ENCODE measurements at places on chromosomes 6 and 20.

GRCh38 chr6:27130668-27131428 lies 116.7 kb upstream of the PRSS16 start:
- no peak for DNase-seq

DNA sequence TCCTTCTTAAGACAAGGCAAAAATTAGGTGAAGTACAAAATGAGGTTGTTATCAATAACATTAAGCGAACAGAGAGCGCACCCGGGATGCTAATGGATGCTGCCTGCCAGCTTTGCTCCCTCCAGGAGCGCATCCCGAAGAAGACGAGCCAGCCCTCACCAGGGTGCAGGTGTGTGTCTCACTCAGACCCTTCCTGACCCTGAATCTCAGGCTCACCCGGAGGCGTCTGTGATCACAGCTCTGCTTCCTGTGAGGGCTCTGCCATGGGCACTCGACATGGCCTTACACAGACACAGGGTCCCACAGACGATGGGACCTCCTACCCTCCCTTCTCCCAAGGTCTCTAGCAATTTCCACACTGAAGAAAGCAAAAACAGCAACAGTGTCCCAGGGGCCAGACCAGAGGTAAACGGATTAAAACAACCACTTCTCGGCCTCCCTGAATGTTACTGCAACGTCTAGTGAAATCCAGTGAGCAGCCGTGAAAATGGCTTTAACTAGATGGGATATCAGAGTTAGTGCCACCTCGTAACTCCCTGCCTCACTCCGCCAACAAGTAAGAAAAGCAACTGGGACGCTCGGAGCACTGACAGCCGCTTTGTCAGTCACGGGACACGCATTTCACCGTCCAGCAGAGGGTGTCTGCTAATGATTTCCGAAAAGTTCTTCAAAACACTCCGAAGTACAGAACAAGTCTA lies 11.7 kb downstream of the ZBTB46 start:
- DNase-seq, result no peak

DNA sequence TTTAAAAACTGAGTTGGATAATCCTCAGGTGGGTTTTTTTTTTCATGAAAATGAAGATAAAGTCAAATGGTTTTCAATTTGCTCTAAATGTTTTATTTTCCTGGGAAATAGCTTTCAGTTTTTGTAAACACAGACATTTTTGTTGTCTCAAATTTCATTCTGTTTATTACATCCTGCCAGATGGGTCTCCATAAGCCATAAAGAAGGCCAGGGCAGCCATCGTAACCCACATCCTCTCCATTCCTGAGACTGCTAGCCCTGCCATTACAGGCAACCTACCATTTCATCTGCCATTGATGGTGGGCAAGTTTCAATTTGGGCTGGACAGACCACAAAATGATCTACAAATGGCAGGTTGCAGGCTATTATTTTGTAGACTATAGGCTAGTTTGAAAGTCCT lies 60.8 kb downstream of the BTBD3 start:
- DNase-seq, result no peak

GRCh38 chr6:6331946-6332601 lies 11.6 kb upstream of the F13A1 start:
- no peak for DNase-seq

DNA sequence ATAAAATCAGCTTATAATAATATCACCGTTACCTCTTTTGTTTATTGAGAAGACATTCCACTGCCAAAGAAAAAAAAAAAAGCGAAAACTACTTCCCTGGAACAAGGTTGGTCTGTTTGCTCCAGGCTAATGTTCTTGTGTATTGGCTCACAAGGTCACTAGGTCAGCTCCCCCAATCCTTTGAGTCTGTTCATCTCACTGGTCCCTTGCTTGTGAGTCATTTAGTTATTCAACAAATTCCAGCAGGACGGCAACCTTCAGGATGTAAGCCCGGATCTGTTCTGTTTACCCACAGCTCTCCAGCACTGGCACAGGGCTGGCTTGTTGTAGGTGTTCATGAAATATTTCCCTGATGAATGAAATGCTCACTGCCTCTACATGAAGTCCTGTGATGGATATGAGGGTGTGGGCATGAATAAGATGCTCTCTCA lies 3.3 kb downstream of the ARHGAP40 start:
- no peak for DNase-seq

GRCh38 chr20:53161073-53161472 lies 188.9 kb downstream of the TSHZ2 start:
- no peak for DNase-seq

DNA sequence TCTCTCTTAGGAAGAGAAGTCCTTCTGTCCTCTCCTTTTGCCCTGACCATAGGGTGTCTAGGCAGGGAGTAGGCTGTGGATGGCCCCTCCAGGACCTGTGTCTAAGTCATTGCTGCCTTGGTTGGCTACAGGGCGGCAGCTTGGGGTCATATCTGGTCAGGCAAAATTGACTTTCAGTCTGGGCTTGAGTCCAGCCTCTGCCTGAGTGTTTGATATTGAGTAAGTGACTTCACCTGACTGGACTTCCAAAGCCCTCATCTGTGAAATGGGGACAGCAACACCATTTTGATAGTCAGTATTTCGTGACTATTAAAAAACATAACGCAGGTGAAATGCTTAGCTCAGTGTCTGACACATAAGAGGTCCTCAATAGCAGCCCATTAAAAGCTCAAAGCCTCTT lies 4.6 kb downstream of the TGM3 start:
- DNase-seq, result no peak

- no peak for DNase-seq
Measured at GRCh38 chr6:22476811-22477390, 92.5 kb upstream of the HDGFL1 start.

GRCh38 chr6:136317021-136317694 lies 27.5 kb upstream of the BCLAF1 start:
- peak; percentile 51 for DNase-seq

- DNase-seq, result no peak
Measured at GRCh38 chr6:154602708-154603107, 92.2 kb upstream of the CNKSR3 start.

DNA sequence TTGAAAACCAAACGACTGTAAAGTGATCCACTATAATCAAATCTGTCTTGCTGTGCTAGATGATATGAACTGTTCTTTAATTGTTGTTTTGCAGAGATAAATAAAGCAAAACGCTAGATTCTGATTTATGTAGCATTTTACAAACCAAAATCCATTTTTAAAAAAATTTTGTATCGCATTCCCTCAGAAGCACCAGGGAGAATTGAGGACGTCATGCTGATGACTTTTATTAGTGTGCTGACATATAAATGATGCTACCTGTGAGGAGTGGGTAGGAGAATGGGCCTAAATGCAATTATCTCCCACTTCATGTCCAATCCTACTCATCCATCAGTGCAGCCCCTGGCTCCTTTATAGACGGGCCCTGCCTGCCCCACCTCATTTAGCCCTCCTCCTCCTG lies 282.4 kb downstream of the PACRG start:
- no peak for DNase-seq

- DNase-seq, result no peak
Measured at GRCh38 chr6:168209420-168209819, 110.2 kb downstream of the DACT2 start.

DNA sequence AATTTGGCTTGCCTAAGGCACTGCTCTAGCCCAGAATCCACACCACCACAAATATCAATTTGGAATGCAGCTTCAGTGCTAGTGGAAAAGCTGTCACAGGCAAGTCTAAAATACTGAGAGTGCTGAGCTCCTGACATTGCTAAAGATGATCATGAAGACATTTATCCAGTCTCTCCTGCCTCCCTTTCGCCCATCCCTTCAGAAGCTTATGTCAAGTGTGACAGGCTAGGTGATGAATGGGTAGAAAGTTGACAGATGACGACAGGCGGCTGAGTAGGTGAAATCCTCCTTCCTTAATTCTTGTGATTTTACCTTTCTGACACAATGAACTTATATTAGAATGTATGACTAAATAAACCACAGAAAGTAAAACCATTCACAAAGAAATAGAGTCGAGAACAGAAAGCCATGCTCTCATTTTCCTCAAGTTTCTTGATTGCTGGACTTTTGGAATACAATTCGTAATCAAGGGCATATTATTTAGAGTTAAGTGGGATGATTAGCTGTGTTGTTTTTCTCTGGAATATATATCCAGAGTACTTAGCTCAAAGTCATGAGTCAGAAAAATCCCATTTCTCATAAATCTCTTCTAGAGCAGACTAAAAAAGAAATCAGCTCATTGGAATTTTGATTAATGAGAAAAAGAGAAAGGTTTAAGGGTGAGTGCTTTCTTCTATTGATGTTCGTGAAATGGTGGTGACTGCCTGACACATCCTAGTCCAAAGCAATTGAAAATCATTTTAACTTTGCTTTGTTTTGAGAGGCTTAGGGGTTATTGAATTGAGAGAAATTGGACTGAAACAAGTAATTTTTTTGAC lies 1228.2 kb upstream of the CITED2 start:
- DNase-seq, result no peak

DNA sequence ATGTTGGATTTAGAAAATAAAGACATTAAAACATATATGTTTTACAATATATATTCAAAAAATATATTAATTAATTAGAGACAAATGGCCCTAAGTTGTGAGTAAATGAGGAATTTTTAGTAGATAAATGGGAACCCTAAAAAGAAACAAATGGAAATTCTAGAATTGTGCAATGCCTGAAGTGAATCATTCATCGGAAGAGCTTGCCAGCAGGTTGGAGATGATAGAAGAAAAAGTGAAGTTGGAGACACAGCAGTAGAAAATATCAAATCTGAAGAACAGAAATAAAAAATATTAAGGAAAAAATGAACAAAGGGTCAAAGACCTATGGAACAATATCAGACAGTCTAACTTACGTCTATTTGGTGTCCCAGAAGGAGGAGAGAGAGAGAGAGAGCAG lies 109.4 kb upstream of the NEDD9 start:
- DNase-seq, result no peak

GRCh38 chr6:134766497-134766896 lies 183.4 kb downstream of the ALDH8A1 start:
- DNase-seq, result no peak

GRCh38 chr20:8557711-8558110 lies 425.6 kb downstream of the PLCB1 start:
- DNase-seq, result no peak

DNA sequence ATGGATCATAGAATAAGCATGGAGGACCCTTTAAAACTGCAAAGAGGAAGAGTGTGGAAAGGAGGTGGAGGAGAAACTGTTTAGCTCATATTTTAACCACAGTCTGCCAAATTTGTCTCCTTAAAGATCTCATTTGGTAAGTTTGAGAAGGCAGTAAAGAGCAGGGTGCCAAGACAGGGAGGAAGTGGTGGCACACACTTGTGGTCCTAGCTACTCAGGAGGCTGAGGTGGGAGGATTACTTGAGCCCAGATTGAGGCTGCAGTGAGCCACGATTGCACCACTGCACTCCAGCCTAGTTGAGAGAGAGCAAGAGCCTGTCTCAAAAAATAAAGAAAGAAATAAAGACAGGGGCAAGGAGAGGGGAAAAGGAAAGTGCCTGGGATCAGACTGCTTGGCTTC lies 16.8 kb upstream of the DCBLD1 start:
- peak; percentile 9 for DNase-seq

GRCh38 chr20:58310291-58310782 lies 822 bp downstream of the RAB22A start:
- DNase-seq, result no peak

DNA sequence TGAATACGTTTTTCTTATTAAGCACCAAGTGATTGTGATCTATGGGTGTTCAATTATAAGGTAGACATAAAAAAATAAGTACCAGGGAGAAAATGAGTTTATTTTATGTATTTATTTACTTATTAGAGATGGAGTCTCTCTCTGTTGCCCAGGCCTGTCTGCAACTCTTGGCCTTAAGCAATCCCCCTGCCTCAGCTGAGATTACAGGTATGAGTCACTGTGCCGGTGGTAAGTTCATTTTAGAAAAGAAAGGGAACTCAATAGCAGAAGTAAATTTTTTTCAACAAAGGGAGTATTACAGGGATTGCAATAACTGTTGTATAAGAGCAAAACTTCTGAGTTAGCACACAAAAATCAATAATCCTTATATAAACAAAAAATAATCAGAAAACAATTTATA lies 98.7 kb upstream of the FUT9 start:
- DNase-seq, result no peak

DNA sequence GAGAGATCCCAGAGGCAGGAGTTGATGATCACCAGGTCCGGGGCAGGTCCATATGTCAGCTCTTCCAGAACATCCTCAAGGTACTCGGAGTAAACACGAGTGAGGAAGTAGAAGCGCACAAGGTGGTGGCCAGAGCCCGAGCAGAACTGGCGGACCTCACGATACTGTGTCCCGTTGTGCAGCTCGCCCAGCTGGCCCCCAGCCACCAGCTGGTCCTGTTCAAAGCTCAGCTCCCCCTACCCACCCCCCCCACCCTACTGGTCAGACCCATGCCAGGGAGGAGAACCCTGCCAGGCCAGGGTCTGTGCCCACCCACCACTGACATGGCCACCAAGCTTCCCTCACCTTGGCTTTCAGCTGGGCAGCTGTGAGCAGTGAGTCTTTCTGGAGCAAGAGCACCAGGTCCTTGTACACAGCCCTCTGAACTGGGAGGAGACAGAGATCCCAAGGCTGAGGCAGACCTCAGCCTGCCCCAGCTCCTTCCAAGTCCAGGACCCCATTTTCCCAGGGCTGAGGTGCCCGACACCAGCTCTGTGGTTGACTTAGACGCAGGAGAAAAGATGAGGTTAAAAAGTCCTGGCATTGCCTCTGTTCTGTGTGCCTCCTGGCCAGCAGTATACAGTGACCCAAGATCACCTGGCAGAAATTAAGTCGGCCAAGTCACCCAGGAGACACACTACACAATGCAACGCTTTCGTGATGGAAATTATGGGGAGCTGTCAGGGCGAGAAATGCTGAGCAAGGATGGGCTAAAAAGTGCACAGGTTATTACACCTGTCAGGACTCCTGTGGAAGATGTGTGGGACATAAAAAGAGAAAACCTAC lies 1.4 kb downstream of the PCED1A start:
- no peak for DNase-seq

DNA sequence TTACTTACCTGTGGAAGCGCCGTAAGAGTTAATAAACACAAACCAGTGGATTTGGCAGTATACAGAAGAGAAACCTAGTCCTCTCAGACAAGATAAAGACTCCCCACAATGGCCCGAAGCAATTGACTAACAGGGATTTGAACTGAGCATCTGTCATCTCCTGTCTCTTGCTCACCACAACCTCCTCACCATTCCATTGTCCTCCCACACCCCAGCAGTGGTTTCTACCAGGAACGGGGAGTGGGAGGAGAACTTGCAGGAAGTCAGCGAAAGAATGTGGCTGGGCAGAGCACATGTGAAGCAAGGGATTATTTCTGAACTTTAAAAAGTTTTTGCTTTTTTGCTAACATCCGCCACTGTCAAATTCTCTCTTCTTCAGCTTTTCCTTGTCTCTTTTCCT lies 24.6 kb upstream of the TAAR1 start:
- no peak for DNase-seq

DNA sequence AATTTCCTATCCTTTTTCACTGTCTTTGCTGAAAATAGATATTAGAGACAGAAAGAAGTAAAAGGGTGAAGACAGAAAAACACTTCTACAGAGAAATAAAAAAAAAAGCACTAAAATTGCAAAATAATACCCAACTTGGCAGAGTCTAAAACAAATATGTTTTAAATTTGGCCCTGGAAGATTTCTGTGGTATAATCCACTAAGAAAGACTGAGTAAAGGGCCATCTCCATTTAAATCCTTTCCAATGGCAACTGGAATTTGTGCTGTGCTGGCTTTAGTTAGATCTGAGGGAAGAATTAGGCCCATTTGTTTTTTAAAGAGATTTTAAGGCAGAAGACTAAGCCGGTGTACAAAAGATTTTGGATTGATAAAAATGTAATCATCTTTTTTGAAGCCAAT lies 321.2 kb downstream of the GJA1 start:
- no peak for DNase-seq

Measured in Jurkat, Clone E6-1 (cell line).